ENCODE measurements at places on chromosomes 5 and 9.

DNA sequence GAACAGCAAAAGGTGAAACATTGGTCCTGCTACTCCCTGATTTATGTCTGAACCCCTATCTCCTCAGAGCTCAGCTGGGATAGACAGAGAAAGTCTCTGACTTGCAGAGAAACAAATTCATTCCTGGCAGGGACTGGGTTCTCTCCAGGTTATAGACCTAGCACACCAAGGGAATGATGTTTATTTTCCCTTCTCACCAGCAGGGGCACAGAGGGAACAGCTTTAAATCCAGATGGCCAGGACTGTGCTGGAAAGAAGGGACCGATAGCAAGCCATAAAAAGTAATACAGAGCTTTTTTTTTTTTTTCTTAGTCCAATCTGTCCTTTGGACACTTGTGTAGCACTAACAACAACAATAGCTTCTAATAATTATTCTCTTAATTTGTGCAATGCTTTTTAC is 141.1 kb upstream of the C9orf72 start:
- no peak for DNase-seq

- DNase-seq = no peak
These were observed 112.9 kb downstream of the SH3TC2 start for GRCh38 chr5:148949841-148950470.

DNA sequence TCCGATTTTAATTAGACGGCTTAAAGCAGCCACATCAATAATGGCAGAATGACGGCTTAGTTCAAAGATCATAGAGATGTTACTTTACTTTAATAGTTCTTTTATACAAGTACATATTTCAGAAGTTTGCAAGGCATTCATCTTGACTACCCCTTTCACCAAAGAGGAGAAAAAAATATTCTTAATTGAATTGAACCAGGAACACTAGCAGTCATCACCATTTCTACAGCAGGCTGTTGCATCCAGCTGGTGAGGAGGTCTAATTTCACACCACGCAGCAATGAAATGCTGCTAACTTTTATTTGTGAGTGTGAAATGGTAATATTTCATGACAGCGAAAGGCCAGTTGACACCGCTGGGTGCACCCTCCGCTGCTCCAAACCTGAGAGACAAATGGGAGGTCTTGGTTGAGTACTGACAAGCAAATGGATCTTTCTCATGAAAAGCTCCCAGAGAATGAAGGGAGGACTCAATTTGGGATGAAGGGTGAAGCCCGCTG is 322.2 kb downstream of the GLIS3 start:
- DNase-seq = no peak

DNA sequence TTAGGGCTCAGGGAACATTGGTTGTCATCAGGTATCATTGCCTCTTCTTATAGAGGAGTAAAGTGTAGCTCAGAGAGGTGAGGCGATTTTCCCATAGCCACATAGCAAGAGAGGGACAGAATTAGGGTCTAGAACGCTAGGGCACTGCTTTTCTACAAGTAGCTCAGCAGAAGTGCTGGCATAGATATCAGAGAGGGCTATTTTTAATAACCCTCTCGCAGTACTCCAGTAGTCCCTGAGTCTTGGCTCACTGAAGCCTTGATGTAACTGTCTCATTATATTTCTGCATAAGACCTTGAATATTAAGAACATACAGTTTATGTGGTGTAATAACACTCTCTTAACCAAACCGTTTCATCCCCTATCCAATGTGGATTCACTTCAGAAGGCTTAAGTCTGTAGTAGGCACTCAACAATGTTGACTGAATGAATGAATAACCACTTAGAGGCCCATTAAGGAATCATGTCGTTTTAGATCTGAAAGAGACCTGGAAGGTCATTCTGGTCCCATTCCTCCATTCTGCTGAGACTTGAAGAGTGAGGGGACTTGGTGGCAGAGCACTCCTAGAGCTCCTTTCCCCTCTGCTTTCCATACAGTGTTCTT is 4.7 kb upstream of the FRMPD1 start:
- no peak for DNase-seq
